SK-MEL-5 (cell line): ENCODE measurements at places on chromosomes 2 and 18.

GRCh38 chr18:42275949-42276730, 321.1 kb downstream of the PIK3C3 start:
- no peak for DNase-seq

DNA sequence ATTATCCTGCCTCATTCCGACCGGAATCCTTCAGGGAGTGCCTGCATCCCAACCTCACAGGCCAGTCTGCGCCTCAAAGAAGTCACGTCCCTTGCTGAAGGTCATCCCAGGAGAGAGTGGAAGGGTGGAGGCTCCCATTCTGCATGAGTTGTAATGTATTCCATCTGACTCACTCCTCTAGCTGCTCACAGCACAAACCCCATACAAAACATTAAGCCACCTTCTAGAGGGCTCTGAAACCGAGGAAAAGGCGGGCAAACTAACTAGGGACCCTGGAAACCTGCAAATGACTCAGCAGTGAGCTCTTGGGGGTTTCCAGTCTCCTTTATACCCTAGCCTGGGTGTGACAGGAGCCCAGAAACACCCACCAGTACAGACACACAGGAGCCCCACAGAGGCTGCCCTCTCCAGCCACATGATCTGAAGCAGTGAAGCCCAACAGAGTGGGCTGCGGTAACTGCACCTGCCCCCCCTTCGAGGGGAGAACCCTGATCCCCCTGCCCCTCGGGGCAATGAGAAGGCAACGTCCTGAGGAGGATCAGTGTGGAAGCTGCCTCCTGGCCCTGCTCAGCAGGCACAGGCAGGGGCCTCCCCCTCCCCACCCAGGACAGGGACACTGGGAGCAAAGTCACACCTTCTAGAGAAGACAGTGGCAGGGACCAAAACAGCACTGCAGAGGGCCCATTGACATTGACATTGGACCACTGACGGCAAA, 69.3 kb upstream of the SNTG2 start:
- no peak for DNase-seq

DNA sequence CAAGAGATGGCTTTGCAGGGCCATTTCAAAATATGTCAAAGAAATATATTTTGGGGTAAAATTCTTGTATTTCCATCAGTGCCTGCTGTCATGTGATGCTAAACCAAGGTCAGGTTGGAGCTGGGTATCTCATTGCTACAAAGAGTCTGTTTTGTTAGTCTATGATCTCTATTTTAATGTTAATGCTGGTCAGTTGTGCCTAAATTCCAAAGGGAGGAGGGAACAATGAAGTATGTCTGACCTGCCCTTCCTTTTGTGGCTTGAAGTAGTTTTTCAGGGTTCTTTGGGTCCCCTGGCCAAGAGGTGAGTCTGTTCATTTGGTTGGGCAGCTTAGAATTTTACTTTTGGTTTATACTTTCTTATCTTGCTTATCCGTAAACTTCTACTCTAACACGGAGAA, 61.6 kb upstream of the DYNAP start:
- no peak for DNase-seq

DNA sequence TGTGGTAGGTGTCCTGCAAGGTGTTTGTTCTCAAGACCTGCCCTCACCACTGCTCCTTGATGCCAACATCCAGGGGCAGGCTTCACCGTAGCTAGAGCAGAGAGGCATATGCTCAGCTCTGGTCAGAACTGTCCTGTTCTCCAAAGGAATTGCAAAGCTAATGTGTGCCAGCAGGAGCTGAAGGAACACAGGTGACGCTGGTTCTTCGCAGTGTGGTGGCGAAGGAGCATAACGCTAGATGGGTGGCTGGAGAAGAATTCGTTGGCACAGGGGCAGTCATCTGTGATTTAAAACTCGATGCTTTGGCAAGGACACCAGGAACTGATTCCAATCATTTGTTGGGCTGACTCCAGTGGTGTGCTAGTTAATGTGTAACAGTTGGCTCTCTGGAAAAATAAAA, 11.4 kb upstream of the PER2 start:
- DNase-seq = no peak

GRCh38 chr18:33937270-33937816, 287.4 kb downstream of the NOL4 start:
- DNase-seq = no peak

DNA sequence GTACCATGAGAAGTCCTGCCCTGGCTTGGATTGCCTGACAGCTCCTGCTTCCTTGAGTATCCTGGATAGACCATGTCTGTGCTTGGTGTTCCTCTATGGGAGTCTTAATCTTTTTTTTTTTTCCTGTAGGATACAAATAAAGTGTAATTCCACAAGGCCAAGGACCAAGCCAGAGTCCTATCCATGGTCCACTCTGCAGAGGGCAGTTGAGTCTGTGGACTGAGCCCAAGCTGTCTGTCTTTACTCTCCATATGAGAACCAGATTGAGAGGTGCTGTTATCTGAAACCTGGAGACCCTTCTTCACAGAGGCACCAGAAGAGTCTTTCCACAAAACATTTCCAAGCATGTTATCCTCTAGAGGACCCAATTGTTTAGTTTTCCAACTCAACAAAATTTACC, 1.4 kb upstream of the KIF3C start:
- no peak for DNase-seq

DNA sequence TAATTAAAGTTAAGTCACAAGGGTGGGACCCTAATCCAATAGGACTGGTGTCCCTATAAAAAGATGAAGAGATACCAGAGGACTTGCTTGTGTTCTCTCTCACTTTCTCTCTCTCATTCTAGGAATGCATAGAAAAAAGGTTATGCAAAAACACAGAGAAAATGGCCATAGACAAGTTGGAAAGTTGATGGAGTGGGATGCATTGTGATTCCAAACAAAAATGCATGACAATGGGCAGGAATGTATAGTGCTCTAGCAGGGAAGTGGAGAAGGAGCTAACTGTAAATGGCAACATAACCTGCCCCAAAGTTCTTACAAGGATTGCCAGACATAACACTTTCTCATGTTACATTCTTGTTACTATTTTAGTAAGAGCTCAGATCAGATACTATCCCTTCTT, 301.6 kb upstream of the LRATD1 start:
- DNase-seq = no peak

- DNase-seq = no peak
These were observed 18.2 kb downstream of the KIDINS220 start for GRCh38 chr2:8819194-8819593.

GRCh38 chr2:144357623-144358373, 162.1 kb downstream of the ZEB2 start:
- DNase-seq = no peak

GRCh38 chr18:68837665-68838451, 40.0 kb downstream of the CCDC102B start:
- no peak for DNase-seq

DNA sequence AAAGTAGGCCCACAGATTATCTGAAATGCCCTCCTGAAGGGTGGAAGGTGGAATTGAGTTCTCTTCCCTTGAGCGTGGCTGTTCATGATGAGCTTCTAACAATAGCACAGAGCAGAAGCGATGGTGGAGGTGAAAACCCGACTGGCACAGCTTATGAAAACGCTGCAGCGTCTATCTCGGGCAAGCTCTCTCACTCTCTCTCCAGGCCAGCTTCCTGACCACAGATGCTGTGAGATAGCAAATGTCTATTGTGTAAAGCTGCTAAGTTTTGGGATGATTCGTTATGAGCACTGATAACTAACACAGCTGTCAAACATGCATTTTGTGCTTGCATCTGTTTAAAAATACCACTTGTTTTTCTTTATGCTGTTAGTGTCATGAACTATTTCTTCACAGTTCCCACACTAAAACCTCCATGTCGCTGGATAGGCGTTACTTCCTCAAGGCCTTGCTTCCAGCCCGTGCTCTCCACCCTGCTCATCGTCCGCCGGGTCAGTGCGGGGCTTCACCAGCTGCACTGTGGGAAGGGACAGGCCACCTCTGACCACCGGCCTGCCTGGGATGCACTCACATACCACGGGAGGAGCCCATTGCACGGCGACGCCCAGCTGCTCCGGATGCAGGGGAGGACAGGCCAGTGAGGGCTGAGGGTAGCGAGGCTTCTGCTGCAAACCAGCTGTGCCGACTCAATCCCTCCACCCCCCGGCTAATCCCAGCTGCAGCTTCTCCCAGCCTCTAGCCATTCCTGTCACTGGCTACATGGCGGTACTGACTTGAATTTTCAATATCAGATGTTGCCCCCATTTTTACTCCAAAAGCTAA, 60.0 kb upstream of the OTOS start:
- no peak for DNase-seq

- DNase-seq = no peak
These were observed 417.1 kb downstream of the MTX2 start for GRCh38 chr2:176686328-176686727.

- DNase-seq = no peak
These were observed 17.3 kb downstream of the BOLA3 start for GRCh38 chr2:74130211-74130995.
